Caudate nucleus (tissue), 63 donors: ENCODE measurements at places on chromosomes 13 and 19.

DNA sequence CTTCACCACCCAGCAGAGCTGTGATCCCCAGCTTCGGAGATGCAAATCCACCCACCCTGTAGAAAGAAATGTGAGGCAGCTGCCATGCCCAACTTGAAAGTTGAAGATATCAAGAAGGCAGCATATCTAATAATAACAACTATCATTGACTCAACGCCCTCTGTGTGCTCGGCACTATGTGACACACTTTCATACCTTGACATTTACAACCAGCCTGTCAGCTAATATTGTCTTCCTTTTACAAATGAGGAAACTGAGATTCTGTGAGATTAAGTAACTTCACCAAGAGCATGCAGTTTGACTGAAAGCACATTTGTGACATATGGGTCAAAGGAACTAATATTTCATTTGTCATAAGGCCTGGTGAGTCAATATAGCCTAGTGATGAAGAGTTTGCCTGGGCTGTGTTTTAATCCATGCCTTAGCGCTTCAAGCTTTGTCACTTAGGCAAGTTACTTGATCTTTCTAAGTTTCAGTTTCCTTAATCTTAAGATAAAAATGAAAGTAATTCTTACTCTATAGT lies 137.0 kb downstream of the FLT1 start:
- peak; percentile 72 for DNase-seq

DNA sequence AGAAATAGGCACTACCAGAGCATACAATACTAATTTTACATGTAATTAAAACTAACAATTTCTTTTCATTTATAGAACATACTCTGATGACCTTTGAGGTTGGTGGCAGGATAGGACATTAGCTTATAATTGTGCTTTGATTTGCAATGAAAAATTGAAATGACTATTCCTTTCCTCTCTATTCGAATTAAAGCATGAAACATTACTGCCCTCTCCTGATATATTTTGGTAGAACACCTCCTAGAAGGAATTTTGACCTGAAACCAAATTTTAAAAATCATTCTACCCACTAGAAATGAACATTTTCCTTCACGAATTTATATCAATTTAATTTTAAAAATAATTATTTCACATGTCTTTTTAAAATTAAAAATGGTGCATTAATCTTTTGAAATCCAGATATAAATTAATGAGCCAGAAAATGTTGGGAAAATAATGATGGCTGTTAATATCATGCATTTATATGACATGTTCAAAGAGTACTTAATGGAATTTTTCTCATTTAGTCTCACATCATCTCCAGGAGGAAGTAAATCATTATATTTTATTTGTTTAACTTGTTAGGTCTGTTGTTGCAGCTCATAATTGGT lies 556.3 kb upstream of the ARGLU1 start:
- no peak for DNase-seq

GRCh38 chr13:74755065-74755464 lies 620.9 kb upstream of the KLF12 start:
- no peak for DNase-seq

- DNase-seq, result no peak
These were observed 5.3 kb downstream of the SPPL2B start for GRCh38 chr19:2333807-2334211.

GRCh38 chr19:39692166-39692565 lies 12.1 kb upstream of the LGALS14 start:
- no peak for DNase-seq

DNA sequence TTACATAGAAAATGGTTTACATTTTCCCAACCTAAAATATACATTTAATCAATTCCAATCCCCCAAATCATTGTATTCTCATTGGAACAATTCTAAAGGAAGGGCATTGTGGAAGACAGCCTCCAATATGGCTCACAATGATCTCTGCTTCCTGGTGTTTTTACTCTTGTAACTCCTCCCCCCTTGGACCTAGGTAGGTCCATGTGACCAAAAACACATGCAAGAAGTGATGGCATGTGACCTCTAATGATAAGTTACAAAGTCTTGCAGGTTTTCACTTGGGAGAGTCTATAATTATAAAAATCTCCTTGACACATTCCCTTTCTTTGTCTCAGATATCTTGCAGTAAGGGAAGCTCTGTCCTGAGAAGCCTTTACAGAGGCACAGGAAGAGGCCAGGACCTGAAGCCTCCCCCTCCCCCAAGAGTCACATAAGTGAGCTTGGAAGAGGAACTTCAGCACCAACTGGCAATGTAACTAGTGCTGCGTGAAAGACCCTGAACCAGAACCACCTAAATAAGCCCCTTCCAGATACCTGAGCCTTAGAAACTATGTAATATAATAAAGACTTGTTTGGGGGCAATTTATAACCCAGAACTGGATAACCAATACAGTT lies 816.2 kb upstream of the ATXN8OS start:
- DNase-seq, result no peak

DNA sequence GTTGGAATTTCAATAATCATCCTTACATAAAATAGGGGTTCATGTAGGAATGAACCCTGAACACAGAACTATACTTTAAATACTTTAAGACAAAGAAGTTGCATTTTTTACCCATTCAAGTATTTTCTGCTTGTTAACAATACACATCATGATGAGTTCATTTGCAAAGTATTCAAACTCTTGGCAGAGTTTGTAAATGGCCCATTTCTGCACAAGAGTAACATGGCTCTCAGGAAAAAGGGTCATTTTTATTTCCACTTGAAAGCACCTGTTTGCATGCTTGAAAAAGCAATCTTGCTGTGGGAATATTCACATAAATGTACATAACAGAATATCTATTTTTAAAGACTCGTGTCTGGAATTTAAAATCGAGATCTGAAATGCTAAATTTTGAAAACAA lies 18.1 kb downstream of the ESD start:
- DNase-seq, result no peak

- DNase-seq, result no peak
These were observed 36.4 kb downstream of the NAXD start for GRCh38 chr13:110651726-110652230.

GRCh38 chr13:21541271-21541670 lies 62.7 kb downstream of the MICU2 start:
- no peak for DNase-seq

DNA sequence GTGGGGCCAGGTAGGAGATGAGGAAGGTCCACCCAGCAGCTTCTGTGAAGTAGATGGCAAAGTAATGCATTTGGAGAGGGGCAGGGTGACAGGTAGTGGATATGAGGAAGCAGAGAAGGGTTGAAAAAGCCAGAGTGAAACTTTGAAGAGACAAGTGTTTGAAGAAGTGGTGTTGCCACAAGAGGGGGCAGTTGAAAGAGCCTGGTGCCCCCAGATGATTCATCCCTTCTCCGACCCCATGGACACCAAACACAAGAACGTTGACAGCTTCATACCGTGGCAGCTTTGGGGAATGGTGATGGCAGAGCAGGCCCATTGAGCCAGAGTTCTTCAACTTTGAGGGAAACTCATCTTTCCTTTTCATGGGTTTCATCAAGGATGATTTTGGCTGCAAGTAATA lies 19.9 kb downstream of the IFNL3 start:
- DNase-seq, result no peak

DNA sequence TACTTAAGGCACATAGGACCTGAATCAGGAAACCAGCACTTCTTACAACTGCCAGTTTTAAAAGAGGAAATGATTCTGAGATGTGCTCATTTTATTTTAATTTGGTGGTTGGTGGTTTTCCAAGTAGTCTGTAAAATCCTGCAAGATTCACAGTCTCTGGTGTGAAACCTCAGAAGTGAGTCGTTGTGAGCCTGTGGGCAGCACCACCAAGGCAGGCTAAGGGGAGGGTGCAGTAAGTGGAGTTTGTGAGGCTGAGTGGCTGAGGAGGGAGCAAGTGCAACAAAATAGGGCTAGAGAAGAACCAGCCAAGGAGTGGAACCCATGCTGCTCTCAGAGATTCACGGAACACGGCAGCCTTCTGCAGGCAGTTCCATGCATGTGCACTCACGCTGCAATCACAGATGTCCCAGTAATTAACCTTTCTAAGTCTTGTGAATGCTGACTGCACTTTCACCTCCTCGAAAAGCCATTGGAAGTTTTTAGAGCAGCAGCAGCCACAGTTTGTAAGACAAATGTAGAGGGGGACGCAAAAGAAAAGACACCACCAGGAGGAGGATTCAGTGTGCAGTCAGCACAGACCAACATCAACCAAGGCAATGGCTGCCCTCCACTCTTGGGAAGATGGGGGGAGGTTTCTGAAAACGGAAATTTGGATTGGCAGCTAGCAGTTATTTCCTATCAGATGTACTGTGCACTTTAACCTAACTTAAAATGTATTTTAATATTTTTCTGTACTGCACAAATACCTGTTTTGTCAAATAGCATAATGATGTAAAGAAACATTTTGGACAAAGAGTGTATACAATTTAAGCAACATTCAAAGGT lies 44.9 kb downstream of the ESD start:
- no peak for DNase-seq

DNA sequence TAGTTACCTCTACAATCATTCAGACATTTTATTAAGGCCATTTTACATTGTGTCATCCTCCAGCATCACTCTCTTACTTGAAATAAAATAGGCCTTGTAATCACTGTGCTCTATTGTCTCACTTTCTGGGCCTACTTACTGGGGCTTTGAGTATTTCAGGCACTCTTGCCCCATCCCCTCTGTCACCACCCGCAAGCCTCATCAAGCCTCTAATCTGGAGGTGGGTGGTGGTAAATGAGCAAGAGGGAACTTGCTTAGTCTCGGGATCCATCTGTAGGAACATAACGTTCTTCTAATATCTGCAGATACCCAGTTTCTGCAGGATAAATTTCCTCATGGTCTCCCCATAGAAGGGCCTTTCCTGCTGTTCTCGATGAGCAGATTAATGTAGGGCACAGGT lies 19.4 kb upstream of the GPR18 start:
- DNase-seq, result no peak

- no peak for DNase-seq
These were observed 91.3 kb downstream of the UQCRFS1 start for GRCh38 chr19:29121684-29122083.

DNA sequence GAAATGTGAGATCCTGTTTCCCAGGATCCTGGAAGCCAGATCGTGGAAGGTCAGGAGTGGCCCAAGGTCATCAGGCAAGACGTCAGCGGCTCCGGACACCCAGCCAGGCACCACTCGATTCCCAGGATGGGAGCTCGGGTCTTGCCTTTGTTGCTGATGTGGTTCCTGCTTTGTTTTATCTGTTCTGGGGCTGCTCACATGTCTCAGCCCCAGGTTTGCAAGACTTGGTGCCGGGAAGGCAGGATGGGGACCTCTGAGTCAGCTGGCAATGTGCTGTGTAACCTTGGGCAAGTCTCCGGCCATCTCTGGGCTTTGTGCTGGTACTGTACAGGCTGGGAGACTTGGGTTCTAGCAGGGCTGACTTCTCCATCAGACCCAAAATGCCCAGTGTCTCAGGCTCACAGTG lies 1.4 kb upstream of the FCHO1 start:
- DNase-seq, result peak; percentile 12

DNA sequence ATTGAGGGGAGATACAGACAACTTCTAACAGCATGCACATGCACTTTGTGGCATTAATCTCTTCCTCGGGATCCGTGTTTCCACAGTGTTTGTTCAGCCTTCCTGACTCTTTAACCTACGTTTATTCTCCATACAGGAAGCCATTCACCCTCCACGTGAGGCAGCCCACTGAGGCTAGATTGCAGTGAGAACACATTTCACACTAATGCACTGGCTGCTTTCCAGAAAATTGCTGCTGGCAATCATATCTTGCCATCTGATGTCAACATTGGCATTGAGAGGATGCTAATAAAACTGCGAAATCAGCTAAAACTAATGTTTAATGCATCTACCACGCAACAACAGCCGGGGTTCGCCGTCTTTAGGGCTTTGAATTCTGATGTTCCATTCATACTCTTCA lies 30.0 kb downstream of the DCLK1 start:
- DNase-seq, result no peak

- DNase-seq, result peak; percentile 14
These were observed 108.7 kb downstream of the TEX29 start for GRCh38 chr13:111429064-111429558.
